ENCODE measurements at places on chromosomes 16 and 17.

DNA sequence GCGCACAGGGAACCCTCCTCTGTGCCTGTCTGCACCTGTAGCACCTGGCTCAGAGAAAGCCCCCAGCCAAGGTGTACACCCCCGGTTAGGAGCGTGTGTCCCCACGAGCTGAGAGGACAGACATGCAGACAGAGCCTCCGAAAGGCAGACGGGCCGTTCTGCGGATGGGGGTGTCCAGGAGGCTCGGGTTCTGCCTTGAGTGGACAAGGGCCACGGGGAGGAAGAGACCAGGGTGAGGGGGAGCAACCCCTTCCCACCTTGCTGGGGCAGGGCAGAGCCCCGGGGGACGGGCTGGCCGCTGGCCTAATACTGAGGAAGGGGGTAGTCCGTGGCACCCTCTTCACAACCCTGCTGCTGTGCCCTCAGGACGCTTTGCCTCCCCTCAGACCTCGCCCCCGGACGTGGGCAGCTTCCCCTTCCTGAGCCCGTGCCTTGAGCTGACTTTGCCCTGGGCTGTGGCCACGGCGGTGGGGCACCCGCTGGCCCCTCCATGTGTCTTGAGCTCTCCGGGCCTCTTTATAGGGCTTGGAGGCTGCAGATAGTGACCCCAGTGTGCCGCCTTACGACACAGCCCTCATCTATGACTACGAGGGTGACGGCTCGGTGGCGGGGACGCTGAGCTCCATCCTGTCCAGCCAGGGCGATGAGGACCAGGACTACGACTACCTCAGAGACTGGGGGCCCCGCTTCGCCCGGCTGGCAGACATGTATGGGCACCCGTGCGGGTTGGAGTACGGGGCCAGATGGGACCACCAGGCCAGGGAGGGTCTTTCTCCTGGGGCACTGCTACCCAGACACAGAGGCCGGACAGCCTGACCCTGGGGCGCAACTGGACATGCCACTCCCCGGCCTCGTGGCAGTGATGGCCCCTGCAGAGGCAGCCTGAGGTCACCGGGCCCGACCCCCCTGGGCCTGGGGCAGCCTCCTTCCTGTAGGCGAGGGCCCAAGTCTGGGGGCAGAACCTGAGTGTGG, 5.7 kb downstream of the SLC22A31 start:
- DNase-seq = no peak

GRCh38 chr16:83835586-83836566, 28.1 kb downstream of the HSBP1 start:
- DNase-seq = no peak

- no peak for DNase-seq
Measured at GRCh38 chr17:35167046-35167445, 19.4 kb downstream of the UNC45B start.

GRCh38 chr17:64259922-64260321, 3.1 kb downstream of the TEX2 start:
- DNase-seq = no peak

DNA sequence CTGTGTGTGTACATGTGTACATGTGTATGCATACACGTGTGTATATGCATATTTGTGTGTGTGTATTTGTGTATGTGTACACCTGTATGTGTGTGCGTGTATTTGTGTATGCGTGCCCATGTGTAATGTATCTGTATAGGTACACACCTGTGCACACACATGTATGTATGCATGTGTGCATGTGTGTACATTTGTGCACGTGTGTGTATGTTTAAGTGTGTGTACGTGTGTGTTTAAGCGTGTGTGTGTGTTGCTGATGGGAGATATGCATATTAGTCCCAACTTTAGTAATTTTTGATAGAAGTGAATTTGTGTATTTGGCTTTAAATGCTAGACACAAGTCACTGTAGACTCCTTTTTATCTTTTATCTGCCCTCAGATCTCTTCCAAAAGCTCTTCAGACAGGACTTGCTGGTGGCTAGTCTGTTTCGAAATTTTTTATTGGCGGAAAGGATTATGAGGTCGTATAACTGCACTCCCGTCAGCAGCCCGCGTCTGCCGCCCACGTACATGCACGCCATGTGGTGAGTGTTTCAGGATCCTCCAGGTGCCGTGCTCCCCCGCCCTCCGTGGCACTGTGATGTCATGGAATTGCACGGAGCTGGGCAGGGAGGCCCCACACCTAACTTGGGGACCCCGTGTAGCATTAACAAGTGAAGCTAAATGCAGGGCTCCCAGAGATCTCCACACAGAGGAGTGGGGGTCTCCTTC, 168.8 kb upstream of the CHMP6 start:
- DNase-seq = no peak

- no peak for DNase-seq
Measured at GRCh38 chr16:144797-145252, 6.4 kb upstream of the NPRL3 start.

- no peak for DNase-seq
Measured at GRCh38 chr16:3580251-3580651, 3.0 kb upstream of the NLRC3 start.

GRCh38 chr16:2825906-2826305, 4.2 kb upstream of the ZG16B start:
- no peak for DNase-seq

DNA sequence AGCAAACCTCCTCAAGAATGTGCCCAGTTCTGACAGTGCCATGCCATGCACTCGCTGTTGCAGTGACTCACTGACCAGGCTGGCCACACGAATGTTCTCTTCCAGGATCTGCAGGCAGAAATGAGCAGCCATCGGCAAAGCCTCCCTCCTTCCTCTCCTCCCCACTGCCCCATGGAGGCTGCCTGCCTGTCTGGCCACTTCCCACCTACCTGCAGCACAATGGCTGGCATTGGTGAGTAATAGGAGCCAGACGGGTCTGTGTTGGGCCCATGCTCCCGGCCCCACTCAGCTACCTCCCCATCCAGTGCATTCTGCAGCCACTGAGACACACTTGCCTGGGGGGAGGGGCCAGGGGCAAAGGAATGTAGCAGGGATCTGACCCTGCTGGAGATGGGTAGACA, 2.8 kb upstream of the MATCAP1 start:
- DNase-seq = peak; percentile 41

DNA sequence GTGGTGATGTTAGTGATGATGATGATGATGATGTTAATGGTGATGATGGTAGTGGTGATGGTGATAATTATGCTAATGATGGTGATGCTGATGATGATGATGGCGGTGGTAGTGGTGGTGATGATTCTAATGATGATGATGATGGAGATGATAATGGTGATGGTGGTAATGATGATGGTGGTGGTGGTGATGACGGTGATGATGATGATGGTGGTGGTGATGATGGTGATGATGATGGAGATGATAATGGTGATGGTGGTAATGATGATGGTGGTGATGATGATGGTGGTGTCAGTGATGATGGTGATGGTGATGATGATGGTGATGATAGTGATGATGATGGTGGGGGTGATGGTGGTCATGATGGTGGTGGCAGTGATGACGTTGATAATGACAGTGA, 132.5 kb downstream of the DNAH9 start:
- DNase-seq = no peak

DNA sequence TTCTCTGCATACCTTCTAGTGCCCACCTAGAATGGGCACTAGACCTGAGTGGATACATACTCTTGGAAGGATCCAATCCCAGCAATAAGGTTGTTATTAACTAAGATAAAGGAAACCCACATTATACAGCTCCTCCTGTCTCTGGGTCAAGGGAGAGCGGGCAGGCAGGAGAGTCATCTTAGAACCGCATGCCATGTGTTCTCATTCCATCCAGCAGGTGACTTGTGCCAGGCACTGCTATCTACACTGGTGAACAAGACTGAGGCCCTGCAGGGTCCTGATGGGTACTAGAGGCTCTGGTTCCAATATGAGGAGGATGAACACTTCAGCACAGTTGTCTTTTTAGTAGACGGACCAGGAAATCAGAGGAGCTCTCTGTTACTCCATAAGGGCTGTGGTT, 5.9 kb upstream of the CD300H start:
- DNase-seq = no peak

DNA sequence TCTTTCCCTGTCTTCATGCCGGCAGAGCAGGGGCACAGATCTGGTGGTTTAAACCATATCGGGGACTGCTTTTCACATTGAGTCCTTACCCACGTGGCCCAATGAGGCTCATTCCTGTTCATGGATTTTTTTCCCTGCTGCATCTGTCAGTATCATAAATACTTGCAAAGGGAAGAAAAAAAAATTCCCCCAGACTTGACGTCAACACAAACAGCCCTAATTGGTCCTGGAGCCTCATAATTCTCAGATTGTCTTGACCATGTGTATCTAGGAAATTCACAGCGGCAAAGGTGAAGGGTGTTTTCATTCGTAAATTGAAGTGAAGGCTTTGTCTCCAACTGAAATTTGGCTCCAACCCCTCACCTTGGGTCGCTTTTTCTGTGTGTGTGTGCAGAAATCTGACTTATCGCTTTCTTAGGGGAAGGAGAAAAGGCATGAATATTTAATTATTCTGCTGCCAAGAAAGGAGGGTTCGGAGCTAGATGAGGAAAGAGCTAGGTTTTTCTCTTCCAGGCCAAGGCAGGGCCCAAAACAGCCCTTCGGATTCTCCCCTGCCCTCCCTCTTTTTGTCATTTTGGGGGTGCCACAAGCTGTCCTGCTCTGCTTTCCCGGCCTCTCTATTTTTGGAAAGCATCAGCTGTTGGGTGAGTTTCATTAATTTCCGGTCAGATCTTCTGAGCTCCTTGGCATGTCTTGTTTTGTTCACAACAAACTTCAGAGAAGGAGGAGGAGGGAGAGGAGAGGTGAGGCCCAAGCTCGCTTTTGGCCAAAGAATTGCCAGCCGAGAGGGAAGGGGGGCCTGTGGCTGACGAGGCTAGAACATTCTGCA, 17.8 kb upstream of the CIBAR2 start:
- no peak for DNase-seq

- DNase-seq = peak; percentile 21
Measured at GRCh38 chr17:19567216-19568015, 33.8 kb downstream of the SLC47A1 start.

- DNase-seq = no peak
Measured at GRCh38 chr17:83057397-83057761, 22.0 kb upstream of the METRNL start.

- no peak for DNase-seq
Measured at GRCh38 chr16:63361032-63361624, 1324.9 kb upstream of the CDH8 start.

- no peak for DNase-seq
Measured at GRCh38 chr16:17571499-17572093, 100.8 kb upstream of the XYLT1 start.

DNA sequence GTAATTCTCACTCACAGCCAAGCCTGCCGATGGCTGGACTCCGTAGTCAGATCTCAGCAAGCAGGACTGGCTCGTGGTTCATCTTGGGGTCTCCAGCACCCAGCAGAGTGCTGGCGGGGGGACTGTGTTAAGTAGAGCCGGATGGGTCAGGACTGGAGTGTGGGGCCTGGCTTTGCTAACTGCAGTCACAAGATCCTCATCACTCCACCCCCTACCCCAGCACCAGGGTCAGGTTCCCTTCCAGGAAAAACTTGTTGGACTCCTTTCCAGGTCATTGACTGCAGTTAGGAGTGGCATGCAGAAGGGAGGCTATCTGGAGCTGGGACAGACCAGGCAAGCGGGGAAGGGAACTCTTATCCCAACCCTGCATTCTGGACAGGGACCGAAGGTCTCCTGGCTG, 6.0 kb downstream of the CIITA start:
- no peak for DNase-seq

DNA sequence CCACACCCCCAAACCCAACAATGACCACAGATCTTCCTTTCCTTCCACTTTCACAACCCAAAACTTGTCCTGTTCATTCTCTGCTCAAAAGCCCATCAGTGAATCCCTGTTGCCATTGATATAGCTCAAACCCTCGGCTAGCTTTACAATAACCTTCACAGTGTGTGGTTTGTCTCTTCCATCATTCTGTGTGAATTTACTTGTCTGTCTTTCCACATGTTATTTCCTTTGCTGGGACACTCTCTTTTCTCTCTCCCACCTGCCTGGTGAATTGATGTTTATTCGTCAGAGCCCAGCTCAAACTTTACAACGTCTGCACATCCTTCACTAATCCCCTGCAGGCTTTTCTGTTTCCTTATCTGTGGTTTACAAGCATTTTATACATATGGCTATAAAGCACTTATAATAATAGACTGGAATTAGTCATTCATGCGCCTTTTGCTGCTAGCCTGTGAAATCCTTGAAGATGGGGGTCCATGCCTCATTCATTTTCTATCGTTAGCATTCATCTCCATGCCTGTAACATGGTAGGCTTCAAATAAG, 114.4 kb downstream of the CDH13 start:
- DNase-seq = no peak

DNA sequence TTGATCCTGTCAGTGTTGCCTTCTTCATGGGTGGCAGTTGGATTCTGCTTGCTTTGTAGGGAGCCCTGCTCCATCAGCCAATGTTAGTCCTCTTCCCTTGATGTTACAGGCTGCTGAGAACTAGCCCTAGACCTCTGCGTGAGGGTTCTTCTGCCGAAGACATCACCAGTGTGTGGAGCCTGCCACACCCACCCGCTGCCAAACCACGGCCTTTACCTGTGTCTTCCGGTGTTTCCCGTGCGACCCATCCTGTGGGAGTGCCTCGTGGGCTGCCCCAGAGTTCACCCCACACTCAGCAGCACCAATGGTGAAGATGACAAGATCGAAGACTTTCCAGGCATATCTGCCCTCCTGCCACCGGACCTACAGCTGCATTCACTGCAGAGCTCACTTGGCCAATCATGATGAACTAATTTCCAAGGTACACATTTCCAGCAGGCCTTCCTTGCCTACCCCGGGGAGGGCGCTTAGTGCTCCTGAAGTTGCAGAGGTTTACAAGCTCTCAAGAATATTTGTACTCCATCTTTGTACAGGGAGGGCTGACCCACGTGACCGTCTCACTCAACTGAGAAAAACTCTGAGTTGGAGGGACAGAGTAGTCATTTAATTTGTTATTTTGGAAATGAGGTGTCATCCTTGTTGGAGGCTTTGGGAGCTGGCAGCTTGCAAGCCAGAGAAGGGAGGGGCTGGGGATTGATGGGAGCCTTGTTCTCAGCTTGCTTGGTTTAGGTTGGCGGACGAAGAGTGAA, 21.8 kb downstream of the YPEL2 start:
- no peak for DNase-seq

- no peak for DNase-seq
Measured at GRCh38 chr17:65742403-65743307, 181.2 kb upstream of the AXIN2 start.

GRCh38 chr16:11715246-11715947, 27.3 kb downstream of the TXNDC11 start:
- no peak for DNase-seq

- DNase-seq = no peak
Measured at GRCh38 chr17:33924104-33924503, 331.0 kb upstream of the CCL2 start.

Data from WTC11 (cell line).